ENCODE measurements at places on chromosomes 2 and 18.
A peak's percentile ranks its signal among the peaks of the same experiment; 100 is the strongest.

DNA sequence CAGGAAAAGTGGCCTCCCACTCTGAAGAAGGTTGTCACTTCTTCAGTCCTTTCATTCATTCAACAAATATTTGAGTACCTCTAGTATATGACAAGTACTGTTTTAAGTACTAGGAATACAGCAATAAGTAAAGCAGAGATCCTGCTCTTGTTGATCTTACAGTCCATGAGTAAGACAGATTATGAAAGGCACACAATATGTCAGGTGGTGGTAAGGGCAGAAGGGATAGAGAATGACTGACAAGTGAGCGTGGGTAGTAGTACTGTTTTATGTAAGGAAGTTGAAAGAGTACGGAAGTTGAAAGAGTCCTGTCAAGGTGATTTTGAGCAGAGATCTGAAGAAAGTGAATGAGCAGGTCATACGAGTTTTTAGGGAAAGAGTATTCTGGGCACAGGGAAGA is 111.3 kb downstream of the GALNT1 start:
- no peak for DNase-seq

GRCh38 chr18:55988537-55988936 is 400.5 kb upstream of the TCF4 start:
- DNase-seq, result no peak

GRCh38 chr2:19609266-19609665 is 250.8 kb upstream of the OSR1 start:
- DNase-seq, result no peak

- no peak for DNase-seq
Observed at GRCh38 chr2:160974803-160975202, 185.4 kb upstream of the TANK start.

- peak; percentile 60 for DNase-seq
Observed at GRCh38 chr2:189444322-189444721, 3.0 kb downstream of the WDR75 start.

DNA sequence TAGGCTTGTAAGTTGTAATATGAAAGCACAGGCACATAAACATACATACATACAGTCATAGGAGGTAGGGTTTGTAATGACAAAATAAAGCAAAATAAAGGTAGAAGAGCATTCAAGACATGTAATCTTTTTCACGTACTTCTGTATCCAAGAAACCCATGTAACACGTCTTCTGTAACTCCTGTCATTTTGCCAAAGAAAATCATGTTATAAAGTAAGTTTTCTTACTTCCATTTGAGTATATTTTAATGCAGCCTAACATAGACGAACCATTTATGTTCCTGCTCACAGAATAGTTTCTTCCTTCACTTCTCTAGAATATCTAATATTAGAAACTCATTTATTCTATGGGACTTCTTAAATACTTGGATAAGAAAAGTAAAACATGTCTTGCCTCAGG is 1884.0 kb upstream of the CELF4 start:
- no peak for DNase-seq
